ENCODE measurements at places on chromosomes 3 and 15. TPM values are rescaled to one million over a fixed set of nuclear protein-coding genes. Genes with fewer than 3 reads are reported as not detected.

The SLC38A3 gene
- total RNA-seq = not detected

The PRKCI gene
- total RNA-seq = 29.1 TPM

The KCNAB1 gene
- 1.8 TPM for total RNA-seq

DNA sequence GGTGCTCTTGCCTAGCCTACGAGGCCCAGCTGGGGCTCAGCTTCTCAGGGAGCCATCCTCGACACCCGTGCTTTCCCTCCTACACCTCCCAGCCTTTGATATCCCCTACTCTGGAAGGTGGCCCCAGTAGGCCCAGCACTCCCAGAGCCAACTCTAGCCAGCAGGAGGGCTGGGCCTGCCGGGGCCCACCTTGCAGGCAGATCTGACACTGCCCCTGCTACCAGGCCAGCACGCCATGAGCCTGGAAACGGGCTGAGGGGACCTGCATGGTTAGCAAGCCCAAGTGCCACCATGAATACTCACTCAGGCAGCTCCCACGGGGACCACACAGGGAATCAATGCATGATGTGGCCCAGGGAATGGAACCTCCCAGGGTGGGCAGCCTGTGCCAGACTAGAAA lies 123.7 kb downstream of the SMAD6 start:
- DNase-seq = no peak

DNA sequence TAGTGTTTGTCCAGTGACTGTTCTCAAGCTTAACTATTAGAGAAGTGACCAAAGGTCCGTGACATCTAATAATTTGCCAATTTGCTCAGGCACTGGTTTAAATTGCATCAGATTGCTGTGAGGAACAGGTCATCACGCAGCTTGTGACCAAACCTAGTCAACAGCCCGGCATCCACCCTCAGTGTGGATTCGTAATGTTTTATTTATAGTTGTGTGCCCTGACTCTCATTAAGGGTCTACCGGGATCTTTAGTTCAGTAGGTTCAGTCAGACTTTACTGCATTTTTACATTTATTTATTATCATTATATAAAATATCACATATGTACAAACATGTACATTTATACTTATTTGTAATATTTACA lies 46.4 kb upstream of the PGPEP1L start:
- DNase-seq = no peak

GRCh38 chr15:52653431-52653964 lies 25.7 kb downstream of the ATOSA start:
- no peak for DNase-seq

GRCh38 chr15:66747886-66748707 lies 46.1 kb downstream of the SMAD6 start:
- DNase-seq = no peak

- DNase-seq = no peak
Observed at GRCh38 chr3:23797491-23797890, 8.3 kb upstream of the UBE2E1 start.

DNA sequence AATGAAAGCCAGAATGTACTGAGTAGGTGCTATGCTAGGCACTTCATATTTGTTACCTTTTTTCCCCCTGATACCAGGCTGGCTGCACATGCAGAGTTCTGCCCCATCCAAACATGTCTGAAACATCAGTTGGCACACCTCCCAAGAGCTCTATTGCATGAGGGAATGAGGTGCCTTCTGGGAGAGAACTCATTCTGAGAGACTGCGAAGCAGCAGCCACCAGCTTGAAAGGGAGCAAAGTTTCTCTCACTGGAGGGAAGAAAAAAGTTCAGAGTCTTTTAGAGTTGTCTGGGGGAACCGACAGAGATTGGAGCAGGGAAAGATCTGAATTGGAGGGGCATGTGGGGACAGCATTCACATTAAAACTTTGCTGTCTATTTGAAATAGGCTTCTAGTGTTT lies 84.1 kb downstream of the AGBL1 start:
- peak; percentile 67 for DNase-seq

GRCh38 chr3:57731311-57731710 lies 24.8 kb upstream of the SLMAP start:
- DNase-seq = no peak

DNA sequence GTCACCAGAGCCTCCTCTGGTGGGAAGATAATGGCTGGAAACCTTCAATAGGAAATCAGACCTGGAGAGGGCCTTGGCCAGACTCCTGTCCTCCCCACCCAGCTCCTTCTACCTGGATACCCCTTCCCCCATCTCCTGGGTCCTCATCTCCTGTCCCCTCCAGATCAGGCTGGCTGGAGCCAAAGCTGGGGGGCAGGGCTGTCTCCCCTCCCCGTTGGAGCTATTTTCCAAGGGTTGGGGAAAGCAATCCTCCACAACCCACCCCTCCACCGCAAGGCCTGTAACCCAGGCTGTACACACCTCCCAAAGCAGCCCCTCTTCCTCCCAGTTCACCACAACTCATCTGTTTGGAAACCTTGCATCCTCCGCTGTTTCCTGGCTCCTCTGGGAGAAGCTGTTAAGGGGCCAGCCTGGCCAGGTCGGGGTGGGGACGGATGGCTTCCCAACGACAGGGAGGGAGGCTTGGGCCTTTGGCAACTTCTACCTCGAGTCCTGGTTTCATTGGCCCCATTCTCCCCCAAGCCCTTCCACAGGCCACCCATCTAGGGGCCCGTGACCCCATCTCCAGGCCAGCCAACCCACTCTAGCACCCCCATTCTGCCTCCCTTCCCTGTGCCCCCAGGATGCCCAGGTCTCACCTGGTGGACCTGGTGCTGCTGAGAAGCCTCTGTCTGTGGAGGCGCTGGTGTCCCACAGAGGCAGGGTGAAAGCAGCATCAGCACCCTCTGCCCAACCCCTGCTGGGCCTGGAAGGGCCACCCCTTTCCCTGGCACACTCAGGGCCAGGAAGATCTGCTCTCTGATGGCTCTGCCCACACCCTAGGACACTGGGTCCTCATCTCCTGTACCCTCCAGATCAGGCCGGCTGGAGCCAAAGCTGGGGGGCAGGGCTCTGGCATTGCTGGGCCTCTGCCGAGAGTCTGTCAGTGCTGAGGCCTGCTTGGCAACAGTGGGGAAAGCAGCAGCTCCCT lies 22.1 kb upstream of the GOLGA6C start:
- DNase-seq = no peak
